ENCODE measurements at places on chromosomes 7 and 10. TPM values are rescaled to one million over a fixed set of nuclear protein-coding genes. Genes with fewer than 3 reads are reported as not detected.

- DNase-seq: no peak
Measured at GRCh38 chr10:52312942-52313255, 1.2 kb upstream of the DKK1 start.

DNA sequence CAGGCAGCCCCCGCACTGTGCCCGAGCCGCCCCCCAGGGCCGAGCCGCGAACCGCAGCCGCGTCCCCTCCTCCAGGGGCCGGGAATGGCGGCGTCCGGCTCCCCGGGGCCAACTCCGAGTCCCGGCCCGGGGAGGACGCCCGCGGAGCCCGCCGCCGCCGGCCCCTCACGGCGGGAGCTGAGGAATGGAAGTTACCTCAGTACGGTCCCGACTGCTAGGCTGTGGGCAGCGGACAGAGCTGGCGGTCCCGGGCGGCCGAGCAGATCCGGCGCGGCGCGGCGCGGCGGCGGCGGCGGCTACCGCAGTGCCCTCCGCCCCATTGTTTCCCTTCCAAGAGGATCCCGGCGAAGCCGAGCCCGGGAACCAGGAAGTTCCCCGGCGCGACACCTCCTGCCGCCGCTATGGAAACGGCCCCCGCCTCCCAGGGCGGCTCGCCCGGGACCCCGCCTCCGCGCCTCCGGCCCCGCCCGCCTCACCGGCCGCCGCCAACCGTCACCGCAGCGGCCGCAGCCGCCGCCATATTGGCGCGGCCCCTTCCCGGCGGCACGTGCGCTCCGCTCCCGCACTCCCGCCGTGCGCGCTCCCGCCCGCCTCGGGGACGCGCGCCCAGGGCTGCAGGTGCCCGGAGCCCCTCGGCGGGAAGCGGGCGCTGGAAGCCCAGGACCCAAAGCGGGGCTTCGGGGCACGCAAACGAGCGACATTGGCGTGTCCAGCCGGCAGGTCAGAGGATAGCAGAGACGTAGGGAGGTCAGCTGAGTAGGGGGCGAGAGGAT lies at the start of gene USP6NL:
Gene USP6NL (minus strand): TSS at position 403 of the 773 bp plus-strand sequence. CDS start 14,016 bp downstream, outside the sequence.
- peak; percentile 35 for DNase-seq

GRCh38 chr7:150370612-150371071 lies 2.0 kb downstream of the REPIN1 start:
- DNase-seq: no peak

The TAS2R41 gene
- total RNA-seq: 2.5 TPM

Data from thoracic aorta (tissue), 2 donors.